ENCODE measurements at places on chromosomes 6 and 20.

DNA sequence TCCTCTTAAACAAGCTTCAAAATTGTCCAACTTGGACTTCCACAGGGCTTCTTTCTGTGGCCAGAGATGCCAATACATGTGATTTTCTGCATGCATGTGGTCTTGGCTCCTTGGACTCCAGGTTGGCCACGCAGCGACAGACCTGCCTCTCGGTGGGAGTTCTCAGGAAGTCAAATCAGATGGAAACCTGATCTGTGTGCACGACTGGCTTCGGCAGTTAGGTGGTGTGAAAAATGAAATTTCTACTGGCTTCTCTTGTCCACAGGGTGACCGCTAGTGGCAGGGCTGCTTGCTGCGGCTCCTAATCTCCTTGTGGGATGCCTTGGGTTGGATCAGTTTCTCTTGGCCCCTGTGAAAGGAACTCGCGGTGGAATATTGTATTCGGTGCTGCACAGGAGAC lies 57.3 kb downstream of the PHACTR3 start:
- no peak for DNase-seq

DNA sequence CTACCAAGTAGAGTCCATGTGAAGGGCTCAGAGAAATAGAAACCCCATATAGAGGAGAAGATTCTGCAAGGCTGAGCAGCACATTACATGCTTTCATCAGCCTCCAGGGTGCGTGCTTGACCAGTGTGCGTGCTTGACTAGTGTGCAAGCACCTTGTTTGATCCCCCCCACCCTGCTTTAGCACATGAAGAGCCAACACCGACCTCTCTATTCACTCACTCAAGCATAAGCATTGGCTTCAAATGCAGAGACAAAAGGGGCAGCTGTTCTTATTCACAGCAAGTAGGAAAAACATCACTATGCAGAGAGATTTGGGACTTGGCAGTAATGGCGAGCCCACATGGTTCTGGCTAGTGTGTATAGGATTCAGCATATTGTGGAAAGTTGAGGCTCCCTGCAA lies 278.7 kb upstream of the RNF217 start:
- DNase-seq, result no peak

DNA sequence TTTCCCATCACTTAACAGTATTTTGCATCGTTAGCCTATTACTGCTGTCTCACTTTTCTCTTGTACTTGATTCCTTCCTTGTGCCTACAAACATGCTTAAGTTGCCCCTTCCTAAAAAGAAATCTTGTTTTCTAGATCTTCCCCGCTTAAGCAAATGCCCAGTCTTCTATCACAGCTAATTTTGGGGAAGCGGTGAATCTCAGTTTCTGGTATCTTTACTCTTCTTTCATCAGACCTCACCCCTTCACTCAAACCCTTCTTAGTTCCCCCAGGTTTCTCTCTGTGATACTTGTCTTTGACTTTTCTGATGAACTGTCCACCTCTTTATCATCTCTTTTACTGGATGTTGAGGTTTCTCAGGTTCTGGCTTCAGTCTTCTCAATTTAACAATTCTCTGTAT lies 14.2 kb downstream of the VAPB start:
- no peak for DNase-seq

- DNase-seq, result no peak
Observed at GRCh38 chr20:13659288-13659687, 20.6 kb upstream of the TASP1 start.

DNA sequence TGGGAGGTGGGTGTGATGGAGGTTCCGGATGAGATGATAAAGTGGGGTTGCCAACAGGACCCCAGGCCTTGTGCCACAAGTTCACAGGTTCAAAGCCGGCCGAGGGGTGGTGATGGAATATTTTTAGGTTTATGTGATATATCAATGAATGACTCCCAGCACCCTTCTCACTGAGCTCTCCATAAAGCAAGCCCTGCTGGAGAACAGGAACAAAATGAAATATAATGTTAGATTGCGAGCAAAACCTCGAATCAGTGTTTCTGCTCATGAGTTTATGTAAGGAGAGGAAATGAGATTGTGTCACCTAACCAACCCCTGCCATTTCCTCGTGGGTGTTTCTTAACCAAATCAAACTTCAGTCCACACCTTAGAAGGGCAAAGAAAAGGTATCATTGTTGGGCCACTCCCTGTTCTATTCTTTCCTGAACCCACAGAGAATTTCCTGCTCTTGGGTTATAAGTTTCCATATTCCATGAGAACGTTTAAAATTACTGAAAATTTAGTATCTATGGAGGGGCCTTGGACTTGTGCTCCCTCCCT lies 192.2 kb upstream of the EXOC2 start:
- no peak for DNase-seq

DNA sequence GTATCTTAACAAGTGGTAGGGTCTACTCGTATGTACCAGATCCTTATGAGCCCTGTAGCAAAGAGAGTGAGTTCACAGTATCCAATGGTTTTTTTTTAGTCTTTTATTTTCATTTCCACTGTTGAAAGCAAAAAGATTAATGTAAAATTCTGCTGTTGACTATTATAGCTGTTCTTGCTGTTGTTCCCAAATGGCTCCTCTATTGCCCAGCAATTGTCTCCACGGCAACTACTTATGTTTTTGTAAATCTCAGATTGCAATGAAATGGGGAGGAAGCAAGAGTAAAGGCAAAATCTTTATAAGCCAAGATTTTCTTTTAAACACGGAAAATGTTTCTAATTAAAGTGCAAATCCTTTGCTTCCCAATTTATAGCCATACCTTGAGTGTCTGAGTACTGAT lies 406.1 kb downstream of the EPM2A start:
- DNase-seq, result no peak

DNA sequence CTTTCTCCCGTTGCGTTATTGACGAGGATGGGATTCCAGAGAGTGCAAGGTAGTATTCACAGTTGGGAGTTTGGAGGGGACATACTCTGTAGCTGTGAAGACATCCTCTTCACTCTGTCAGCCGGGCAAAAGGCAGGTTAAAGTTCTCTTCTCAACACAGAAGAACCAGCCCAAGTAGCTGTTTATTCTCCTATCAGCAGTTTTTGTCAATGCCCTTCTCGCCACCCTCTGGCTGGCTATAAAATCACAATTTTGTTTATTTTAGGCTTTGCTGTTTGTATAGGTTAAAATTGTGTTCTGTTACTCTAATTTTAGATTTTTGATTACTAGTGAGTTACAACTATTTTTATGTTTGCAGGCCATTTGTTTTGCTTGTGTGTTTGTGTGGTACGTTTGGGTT lies 37.9 kb upstream of the MAS1 start:
- DNase-seq, result no peak

DNA sequence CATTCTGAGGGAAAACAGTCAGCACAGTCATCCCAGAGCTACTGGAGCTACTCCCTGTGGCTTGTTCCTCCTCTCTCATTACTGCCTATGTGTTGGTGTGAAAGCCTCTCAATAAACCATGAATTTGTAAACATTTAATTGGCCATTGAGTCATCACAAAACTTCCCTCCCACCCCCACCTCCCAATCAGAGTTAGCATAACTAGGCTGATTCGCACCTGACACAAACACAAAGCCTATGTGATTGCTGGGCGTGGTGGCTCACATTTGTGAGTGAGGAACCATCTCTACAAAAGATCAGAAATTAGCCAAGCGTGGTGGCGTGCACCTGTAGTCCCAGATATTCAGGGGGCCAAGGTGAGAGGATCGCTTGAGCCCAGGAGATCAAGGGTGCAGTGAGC lies 17.1 kb upstream of the SNTA1 start:
- DNase-seq, result no peak

- DNase-seq, result no peak
Observed at GRCh38 chr6:31940256-31940664, 5.6 kb upstream of the CFB start.

DNA sequence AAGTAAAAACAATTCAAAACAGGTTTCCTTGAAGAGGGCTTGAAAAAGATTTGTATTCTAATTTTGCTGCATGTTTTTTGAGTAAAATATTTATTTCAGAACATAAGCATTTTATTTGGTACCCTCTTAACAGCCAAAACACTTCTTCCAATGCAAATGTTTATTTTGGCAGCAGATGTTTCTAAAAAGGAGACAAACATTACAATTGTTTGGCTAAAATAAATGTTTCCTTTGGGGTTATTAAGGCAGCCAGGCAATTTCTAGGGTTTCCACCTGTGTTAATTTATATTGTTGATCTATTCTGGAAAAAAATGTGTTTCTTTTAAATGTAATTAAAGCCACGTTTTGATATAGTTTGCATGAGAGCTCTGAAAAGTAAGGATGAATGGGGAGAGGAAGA lies 56.6 kb downstream of the ARID1B start:
- DNase-seq, result no peak

DNA sequence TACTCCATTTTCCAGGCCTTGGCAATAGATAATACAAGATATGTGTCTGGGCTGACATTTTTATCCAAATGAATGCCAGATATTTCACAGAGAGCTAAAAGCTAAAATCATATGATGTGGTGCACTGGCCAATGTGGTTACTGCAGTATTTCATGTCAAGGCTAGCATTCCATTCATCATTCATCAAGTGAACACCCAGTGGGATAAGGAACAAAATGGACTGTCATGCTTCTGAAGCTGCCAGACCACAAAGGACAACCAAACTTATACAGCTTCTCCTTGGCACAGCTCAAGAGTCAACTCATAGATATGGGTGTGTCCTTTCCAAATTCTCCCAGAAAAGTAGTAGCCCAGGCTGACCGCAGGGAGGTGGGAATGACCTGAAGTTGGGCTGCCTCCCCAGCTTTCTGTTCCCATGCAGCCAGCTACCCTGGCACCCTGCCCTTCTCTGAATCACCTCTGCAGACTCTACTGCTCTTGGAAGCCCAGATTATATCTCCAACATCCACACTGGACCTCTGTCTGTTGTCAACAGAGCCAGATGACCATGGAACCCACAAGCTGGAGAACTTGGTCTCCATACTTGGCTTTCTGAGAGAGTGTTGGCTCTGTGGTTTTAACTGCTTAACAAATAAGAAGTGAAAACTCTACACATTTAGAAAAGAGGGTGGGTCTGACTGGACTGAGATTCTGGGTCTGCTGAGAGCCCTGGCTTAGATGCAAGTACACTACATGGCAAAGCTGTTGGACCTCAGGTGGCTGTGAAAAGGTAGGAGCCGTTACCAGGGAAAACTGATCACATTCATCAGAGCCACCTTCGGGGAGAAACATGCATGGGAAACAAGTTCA lies 122.8 kb downstream of the ALDH8A1 start:
- DNase-seq, result no peak

DNA sequence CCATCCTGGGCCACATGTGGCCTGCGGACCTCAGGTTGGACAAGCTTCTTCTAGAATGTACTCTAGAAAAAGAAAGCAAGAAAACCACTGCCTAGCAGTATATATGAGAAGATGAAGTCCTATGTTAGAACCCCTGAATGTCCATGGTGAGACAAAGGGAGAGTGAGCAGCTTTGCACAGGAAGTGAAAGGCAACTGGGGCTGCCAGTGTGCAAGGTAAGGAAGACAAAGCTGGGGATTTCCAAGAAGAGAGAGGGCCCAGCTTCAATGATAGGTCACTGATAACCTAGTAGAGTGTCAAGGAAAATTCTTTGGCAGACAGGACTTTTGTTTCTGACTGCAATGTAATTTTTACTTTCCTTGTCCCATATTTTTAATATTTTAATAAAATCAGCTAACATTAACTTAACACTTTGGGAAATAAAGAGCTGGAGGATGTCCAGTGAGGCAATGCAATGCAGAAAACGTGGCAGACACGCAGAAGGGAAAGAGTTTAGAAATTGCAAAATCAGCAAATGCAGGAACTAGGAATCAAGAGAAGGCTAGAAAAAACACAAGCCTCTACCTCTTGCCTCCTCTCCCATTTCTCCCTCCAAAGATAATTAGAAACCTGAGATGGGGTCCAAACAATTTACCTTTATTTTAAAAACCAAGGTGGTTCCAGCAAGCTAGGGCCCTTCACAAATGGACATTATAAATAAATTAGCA lies 47.4 kb downstream of the CYP39A1 start:
- no peak for DNase-seq

GRCh38 chr6:19755181-19755580 lies 82.0 kb upstream of the ID4 start:
- no peak for DNase-seq

DNA sequence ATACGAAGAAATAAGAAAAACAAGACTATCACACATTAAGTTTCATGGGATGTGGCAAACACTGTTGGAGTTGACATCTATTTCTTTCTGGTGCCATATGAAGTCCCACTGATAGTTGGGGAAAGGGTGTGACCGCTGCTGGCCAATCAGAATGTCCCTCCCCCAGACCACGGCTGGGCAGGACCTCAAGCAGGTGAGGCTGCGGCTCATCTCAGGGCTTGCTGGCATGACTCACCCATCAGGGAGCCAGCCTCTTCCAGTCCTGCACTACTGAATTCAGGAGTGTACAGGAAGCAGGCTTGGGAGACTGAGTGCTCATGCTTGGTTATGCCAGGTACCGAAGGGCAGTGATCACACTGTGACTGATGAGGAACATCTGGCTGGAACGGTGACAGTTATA lies 18.9 kb downstream of the PREP start:
- no peak for DNase-seq

GRCh38 chr6:9938801-9939200 lies 476.1 kb downstream of the TFAP2A start:
- DNase-seq, result no peak

DNA sequence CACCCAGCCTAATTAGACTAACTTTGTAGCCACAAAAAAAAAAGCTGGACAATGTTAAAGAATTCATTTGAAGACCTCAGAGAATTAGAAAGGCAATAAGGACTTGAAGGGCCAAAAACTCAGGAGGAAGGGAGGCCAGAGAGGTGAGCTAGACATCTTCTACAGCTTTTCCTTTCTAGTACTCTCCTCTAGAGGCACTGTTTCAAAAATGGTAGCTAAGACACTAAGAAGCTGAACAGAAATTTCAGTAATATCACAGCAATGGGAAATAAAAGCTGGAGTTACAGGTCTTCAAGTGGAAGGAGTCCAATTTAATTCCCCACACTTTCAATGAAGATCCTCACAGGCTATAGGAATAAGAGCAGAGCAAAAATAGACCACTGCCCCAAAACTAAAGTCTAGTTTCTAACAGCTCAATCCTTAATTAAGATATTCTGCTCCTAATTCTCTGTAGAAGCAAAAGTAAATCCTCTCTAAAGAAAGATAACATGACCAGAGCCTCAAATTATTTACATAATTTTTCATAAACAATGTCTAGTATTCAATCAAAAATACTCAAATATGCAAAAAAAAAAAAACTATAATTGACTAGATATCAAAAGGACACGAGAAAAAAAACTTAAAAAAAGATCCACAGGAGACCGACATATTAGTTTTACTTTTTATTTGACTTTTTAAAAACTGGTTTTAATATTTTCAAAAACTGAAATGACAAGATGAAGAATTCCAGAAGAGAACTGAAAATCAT lies 63.7 kb downstream of the RNGTT start:
- DNase-seq, result no peak

GRCh38 chr6:166987930-166988329 lies 11.3 kb upstream of the CEP43 start:
- no peak for DNase-seq

GRCh38 chr6:146957181-146958093 lies 246.8 kb upstream of the STXBP5 start:
- DNase-seq, result no peak

DNA sequence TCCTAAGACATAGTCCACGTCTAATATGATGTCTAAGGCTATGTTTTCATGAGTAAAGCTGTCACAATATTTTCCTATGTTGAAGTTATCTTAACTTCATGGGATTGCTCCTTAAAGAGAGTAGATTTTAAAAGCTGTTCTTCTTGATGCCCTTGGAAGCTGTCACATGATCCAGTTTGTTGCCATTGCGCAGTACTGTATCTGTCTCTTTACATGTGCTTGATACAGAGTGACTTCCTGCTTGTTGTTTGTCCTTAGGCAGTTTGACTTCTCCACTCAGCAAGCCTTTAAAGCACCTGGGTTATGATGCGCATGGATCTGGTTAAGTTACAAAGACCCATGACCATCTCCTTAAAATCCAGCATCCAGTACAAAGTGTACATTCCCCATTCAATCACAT lies 85.4 kb downstream of the CDYL start:
- DNase-seq, result no peak
